Cardiac ventricle fibroblast (primary cell): ENCODE measurements at places on chromosomes 4 and X. TPM values are rescaled to one million over a fixed set of nuclear protein-coding genes. Genes with fewer than 3 reads are reported as not detected.

Gene PAGE4
- not detected in 2 replicates for total RNA-seq

Gene CCDC110
- total RNA-seq, result 0.81 and 0.98 TPM in 2 replicates

Gene TCP11X2
- total RNA-seq, result not detected in 2 replicates

Gene KLF8
- 2.2 and 2.4 TPM in 2 replicates for total RNA-seq

Gene GUCY1B1
- 6.8 and 8.5 TPM in 2 replicates for total RNA-seq

Gene DUX4
- total RNA-seq, result not detected in 2 replicates

Gene HERC6
- 3.3 and 4.3 TPM in 2 replicates for total RNA-seq

Gene ADH4
- not detected in 2 replicates for total RNA-seq

Gene F11
- total RNA-seq, result not detected in 2 replicates

Gene GYPE
- 0.50 and 1.2 TPM in 2 replicates for total RNA-seq

Gene SNCA
- total RNA-seq, result 0.87 TPM in 1 of 2 replicates, not detected in the other

Gene RAB9B
- total RNA-seq, result 0.83 and 1.7 TPM in 2 replicates

Gene HOPX
- 2.0 TPM in 1 of 2 replicates, not detected in the other for total RNA-seq

Gene RAB33B
- total RNA-seq, result 8.6 and 8.9 TPM in 2 replicates

Gene CXCL6
- 68.1 and 87.1 TPM in 2 replicates for total RNA-seq

Gene XK
- total RNA-seq, result under 0.01 TPM in 1 of 2 replicates, not detected in the other

Gene PDZD4
- 0.69 and 1.3 TPM in 2 replicates for total RNA-seq

Gene IL15
- total RNA-seq, result 1.8 and 3.7 TPM in 2 replicates

Gene QRFPR
- total RNA-seq, result not detected in 2 replicates

Gene FBXL5
- total RNA-seq, result 47.9 and 56.5 TPM in 2 replicates

Gene OPN1LW
- total RNA-seq, result not detected in 2 replicates

Gene TXK
- not detected in 2 replicates for total RNA-seq

Gene SLIT2
- 7.7 and 8.9 TPM in 2 replicates for total RNA-seq

Gene AFF2
- 0.12 and 0.29 TPM in 2 replicates for total RNA-seq

Gene RHOXF2
- total RNA-seq, result not detected in 2 replicates

Gene SFRP2
- total RNA-seq, result 0.19 TPM in 1 of 2 replicates, not detected in the other

Gene PTCHD1
- total RNA-seq, result 0.05 and 0.06 TPM in 2 replicates

Gene CDKL2
- not detected in 2 replicates for total RNA-seq

Gene GLRA2
- not detected in 2 replicates for total RNA-seq

Gene FHIP1A
- 0.10 TPM in 1 of 2 replicates, not detected in the other for total RNA-seq
